ENCODE measurements at places on chromosomes 3 and 15. TPM values are rescaled to one million over a fixed set of nuclear protein-coding genes. Genes with fewer than 3 reads are reported as not detected.

DNA sequence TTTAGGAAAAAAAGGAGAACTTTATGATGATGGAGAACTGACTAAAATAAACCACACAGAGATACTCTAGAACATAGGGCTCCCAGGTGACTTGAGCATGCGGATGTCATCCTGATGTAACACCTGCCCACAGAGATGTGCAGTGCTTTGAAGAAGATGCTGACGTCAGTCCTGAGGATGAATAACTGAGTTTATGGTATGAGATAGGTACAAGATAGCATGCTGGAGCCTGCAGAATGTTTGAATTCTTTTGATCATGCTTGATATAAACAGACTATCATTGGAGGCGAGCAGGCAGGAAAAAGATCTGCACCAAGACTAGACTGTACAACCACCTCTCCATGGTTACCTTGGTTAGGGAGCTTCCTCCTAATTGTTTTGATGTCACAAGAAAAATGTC, 12.4 kb downstream of the CCR4 start:
- H3K4me3 ChIP-seq = no peak overlapping the region
- H3K27me3 ChIP-seq = no peaks in the 10 kb centered on the region
- peaks cover 49% of the 10 kb centered on the region for H3K4me1 ChIP-seq
- peak; percentile 72 for DNase-seq
- H3K36me3 ChIP-seq = peaks cover 26% of the 10 kb centered on the region

GRCh38 chr3:183817639-183818038, 7.7 kb downstream of the MAP6D1 start:
- DNase-seq = no peak
- H3K27me3 ChIP-seq = no peaks in the 10 kb centered on the region
- no peak overlapping the region for H3K4me3 ChIP-seq
- H3K36me3 ChIP-seq = peaks cover 8% of the 10 kb centered on the region
- no peak overlapping the region for H3K27ac ChIP-seq

GRCh38 chr3:17330660-17331059, 411.8 kb downstream of the TBC1D5 start:
- H3K27ac ChIP-seq = no peak overlapping the region
- H3K4me3 ChIP-seq = no peak overlapping the region
- H3K4me1 ChIP-seq = no peaks in the 10 kb centered on the region
- H3K36me3 ChIP-seq = no peaks in the 10 kb centered on the region
- no peak for DNase-seq

GRCh38 chr3:129360171-129360611, 68.2 kb downstream of the EFCAB12 start:
- no peak overlapping the region for H3K27ac ChIP-seq
- no peaks in the 10 kb centered on the region for H3K27me3 ChIP-seq
- no peak for DNase-seq
- H3K4me3 ChIP-seq = no peak overlapping the region

DNA sequence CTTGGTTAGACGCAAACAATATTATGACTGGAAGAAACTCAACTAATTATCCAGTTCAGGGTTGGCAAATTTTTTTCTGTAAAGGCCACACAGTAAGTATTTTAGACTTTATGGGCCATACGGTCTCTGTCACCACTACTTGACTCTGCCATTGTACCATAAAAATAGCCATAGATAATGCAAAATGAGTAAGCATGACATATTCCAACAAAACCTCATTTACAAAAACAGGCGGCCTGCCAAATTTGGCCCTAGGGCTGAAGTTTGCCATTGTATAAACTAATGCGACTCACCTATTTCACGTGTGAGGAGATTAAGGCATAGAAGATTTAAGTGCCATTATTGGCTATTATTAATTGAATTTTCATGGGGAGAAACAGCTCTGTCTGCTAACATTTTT, 116.8 kb upstream of the CNTN6 start:
- DNase-seq = no peak
- no peak overlapping the region for H3K27ac ChIP-seq
- no peaks in the 10 kb centered on the region for H3K27me3 ChIP-seq
- H3K4me3 ChIP-seq = no peak overlapping the region

TRNT1 gene
- total RNA-seq = 42.3 TPM

- no peak overlapping the region for H3K27ac ChIP-seq
- H3K4me1 ChIP-seq = no peaks in the 10 kb centered on the region
- no peaks in the 10 kb centered on the region for H3K27me3 ChIP-seq
- H3K36me3 ChIP-seq = peaks cover 4% of the 10 kb centered on the region
- no peak for DNase-seq
Observed at GRCh38 chr15:71920573-71920972, 110.2 kb downstream of the NR2E3 start.

- H3K27me3 ChIP-seq = no peaks in the 10 kb centered on the region
- peaks cover 3% of the 10 kb centered on the region for H3K4me1 ChIP-seq
- no peak overlapping the region for H3K27ac ChIP-seq
- no peak overlapping the region for H3K4me3 ChIP-seq
- no peak for DNase-seq
Observed at GRCh38 chr15:76565366-76565765, 228.8 kb downstream of the ISL2 start.

IFRD2 gene
- 125 TPM for total RNA-seq

DNA sequence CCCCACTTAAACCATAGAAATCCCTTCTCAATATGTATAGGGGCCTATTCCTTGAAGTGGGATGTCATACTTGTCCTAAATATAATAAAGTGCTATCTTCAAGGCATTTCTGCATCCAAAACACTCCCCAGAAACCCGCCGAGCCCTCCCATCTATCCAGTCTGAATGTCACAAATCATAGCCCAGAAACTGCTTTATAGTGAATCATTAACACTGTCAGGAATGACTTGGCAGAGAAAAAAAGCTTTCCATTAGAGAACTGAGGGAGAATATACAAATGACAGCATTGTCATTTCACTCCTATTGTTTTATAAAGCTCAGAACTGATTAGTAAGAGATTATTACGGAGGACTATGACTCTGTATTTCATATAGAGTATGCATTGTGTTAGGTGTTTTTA, 48.4 kb upstream of the MEIS2 start:
- H3K4me1 ChIP-seq = no peaks in the 10 kb centered on the region
- DNase-seq = no peak
- H3K27ac ChIP-seq = no peak overlapping the region
- H3K36me3 ChIP-seq = no peaks in the 10 kb centered on the region

WDR5B gene
- 2.3 TPM for total RNA-seq

DNAJA4 gene
- total RNA-seq = 40.1 TPM

SLC28A1 gene
- not detected for total RNA-seq

PAQR5 gene
- total RNA-seq = not detected

DNA sequence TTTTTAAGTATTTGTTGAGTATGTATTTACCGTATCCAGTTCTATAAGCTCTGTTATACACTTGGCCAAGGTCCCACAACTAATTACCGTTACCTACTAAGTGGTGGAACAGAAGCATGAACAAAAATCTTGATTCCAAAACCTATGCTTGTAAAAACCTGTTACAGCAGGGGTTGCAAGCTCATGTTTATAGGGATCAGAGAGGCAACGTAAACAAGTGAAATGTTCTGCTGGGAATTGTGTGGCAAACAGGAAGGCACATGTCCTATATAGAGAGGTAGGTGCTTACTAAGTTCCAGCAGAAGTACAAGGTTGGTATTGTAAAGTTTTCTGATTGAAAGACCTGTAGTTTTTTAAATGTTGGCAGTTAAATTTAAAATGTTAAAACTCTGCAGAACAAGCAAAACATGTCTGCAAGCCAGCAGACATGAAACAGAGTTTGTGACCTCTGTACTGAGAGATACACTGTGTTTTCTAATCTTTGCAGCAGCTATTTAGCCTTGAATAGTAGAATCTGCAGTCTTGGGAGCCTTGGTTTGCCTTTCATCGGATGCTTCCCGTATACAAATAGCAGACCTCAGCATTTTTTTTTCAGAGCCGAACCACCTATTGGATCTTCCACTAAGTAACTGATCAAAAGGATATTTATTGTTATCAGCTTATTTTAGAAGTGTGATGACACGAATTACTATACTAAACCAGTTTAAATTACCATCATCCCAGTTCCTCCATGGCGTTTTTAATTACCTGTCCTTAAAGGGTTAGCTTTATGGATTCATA, 11.4 kb downstream of the IREB2 start:
- H3K4me1 ChIP-seq = peaks cover 61% of the 10 kb centered on the region
- H3K27me3 ChIP-seq = no peaks in the 10 kb centered on the region
- DNase-seq = no peak
- peaks cover 29% of the 10 kb centered on the region for H3K36me3 ChIP-seq
- H3K27ac ChIP-seq = no peak overlapping the region
- no peak overlapping the region for H3K4me3 ChIP-seq

DNA sequence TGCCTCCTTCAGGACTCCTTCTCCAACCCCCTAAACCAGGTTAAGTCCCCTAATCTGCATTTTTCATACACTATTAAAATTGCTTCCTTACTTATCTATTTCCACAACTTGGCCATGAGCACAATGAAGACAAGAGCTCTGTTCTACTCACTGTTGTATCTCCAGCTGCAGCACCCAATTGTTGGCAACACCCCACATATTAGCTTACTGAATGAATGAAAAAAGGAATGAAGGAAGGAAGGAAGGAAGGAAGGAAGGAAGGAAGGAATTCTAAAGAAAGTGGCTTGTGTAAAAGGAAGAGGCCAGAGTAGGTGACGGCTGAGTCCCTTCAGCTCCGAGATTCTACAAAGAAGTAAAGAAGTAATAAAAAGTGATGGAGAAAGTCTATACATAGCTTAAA, 444.7 kb downstream of the ERC2 start:
- no peak for DNase-seq
- H3K4me3 ChIP-seq = no peak overlapping the region
- H3K4me1 ChIP-seq = no peaks in the 10 kb centered on the region
- no peaks in the 10 kb centered on the region for H3K36me3 ChIP-seq

DNA sequence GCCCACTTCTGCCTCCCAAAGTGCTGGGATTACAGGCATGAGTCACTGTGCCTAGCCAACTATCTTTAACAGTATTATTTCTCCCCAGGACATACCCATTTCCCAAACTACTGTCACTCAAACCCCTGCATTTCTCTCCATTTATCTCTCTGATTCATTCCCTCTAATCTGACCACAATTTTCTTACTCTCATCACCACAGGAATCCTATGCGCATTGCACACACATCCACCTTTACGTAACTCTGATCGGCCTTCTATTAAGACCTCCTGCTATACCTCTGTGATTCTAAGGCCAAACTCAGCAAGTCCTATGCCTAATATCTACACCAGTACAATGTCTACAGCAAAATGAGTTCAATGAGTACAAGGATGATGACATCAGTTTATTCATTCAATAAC, 235.0 kb downstream of the ULK4 start:
- no peaks in the 10 kb centered on the region for H3K4me1 ChIP-seq
- no peak overlapping the region for H3K27ac ChIP-seq
- no peaks in the 10 kb centered on the region for H3K27me3 ChIP-seq
- no peak for DNase-seq
- peaks cover 6% of the 10 kb centered on the region for H3K36me3 ChIP-seq
